ENCODE measurements at places on chromosomes 5 and 9.
A peak's percentile ranks its signal among the peaks of the same experiment; 100 is the strongest.

GRCh38 chr9:10331157-10331556, 281.6 kb downstream of the PTPRD start:
- no peak for DNase-seq

GRCh38 chr5:109584986-109585599, 104.6 kb upstream of the MAN2A1 start:
- DNase-seq, result no peak

- no peak for DNase-seq
Measured at GRCh38 chr5:102790748-102791147, 35.6 kb downstream of the PAM start.

DNA sequence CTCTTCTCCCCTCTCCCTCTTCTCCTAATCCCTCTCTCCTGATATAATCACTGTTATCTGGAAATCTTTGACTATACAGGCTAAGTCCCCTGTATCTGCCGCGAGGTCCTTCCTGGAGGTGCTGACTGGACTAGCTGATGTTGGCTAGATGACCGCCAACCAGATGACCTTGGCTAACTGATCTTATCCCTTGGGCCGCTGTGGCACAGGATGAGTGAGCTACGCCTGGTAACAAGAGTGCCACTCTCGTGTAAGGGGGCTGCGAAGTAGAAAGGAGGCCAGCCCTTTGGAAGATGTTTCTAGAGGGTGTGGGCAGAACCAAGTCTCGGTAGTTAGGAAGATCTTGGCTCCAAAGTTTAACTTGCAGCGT, 345 bp upstream of the PRRC1 start:
- no peak for DNase-seq

DNA sequence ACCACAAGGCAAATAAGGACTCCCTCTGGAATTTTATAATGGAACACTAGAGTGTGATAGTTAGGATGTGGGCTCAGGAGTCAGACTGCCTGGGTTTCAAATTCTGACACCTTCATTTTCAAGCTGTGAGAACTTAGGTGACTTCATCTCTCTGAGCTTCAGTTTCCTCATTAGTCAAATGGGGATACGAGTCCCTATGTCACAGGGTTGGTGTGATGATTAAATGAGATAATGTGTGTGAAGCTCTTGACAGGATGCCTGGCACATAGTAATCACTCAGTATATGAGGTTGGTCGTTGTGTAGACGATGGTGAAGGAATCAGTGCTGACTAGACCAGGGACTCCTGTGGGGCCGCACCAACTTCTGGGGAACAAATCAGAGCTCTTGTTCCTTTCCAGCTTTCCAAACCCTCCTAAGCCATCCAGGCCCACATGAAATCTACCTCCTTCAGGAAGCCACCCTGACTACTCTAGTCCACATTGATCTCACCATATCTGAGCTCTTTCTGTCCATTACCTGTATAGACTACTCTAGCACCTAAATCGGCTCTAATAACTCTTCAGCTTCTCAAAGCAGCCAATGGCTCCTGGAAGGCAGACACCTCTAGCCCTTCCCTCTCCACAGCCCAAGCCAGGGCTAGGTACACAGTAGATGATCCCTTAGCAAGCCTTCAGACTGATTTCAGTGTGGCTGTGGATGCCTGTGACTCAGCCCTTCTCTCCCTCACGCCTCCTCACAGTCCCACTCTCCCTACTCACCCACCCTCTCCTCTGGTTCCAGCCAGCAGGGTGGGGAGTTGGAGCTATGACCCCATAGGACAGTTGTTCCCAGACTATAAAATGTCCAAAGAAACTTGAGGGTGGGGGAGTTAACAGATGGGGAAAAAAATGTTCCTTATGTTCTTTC, 2.5 kb upstream of the TCF7 start:
- peak; percentile 61 for DNase-seq

DNA sequence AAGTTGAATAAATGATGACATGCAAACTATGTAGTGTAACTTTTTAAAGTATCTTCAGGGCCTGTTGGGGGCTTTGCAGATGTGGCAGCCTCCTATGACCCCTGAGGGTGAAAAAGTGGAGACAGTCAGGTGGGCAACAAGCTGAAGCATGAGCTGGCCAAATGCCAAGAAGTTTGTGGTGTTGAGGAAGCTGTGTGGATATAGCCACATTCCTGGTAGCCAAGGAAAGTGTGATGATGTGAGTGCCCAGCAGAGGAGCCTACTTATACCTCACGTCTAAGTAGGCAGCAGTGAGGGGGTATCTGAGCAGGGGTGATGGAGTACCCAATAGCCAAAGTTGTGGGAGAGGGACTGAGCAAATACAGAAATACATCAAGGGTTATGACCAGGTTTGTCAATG, 621.2 kb upstream of the CDH6 start:
- no peak for DNase-seq

- DNase-seq, result no peak
Measured at GRCh38 chr5:54778783-54779182, 206.6 kb downstream of the ESM1 start.

DNA sequence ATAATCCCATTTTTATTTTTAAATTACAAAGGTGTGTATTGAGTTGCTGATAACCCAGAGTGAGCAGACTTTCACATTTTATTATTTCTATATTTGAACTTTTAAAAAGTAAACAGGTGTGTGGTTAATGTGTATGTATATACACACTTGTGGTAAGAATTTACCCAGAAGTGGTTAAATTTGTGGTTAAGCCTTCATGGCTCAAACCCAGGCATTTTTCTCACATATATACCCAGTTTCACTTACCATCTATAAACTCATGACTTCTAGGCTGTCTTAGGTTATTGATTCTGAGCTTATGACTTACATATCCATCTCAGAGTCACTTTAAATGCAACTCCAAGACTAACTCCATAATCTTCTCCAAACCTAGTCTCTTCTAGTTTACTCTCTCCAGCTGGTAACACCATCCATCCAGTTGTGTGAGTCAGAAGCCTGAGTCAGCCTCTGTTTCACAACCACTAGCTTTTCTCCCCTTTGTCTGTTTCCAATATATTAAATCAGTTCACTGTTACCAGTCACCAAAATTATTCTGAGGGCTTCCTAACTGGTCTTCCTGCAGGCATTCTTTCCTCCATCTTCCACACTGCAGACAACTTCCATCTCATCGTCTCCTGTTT, 20.2 kb downstream of the ZBED3 start:
- no peak for DNase-seq

- DNase-seq, result no peak
Measured at GRCh38 chr9:130305381-130305780, 39.8 kb downstream of the HMCN2 start.

DNA sequence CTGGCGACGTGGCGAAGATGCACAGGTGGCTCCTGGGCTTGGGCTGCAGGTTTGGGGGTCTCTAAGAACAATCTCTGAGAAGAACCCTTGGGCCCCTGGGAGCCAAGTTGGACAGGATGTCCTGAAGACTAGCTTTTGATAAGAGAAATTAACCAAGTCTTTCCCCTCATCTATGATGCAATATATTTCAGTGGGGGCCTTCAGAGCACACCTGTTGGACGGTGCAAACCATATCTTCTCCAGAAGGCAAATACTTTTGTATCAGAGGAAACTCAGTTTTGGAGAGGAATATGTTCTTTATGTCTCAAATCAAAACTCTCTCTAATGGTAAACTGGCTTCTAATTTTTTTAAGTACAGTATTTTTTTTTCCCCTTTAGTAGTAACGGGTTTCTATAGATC, 28.6 kb downstream of the OTULIN start:
- no peak for DNase-seq

DNA sequence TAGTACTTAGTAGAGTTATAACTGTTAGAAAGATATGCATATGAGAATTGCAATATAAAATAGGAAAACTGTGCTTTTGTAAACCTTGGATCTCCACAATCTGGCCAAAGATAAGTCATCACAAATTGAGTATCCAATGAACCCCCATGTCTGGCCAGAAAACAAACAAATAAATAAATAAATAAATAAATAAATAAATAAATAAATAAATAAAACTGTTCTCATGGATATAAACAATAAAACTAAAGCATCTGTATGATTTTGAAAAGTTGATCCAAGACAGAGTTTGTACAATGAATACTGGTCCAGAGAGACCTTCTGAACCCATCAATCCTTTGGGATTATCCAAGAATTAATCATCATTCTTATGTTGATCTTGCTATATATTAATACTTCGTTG, 367.6 kb upstream of the CDH9 start:
- DNase-seq, result no peak

GRCh38 chr9:87500491-87501270, 3.0 kb downstream of the DAPK1 start:
- DNase-seq, result no peak

- DNase-seq, result no peak
Measured at GRCh38 chr5:62486672-62487071, 74.1 kb downstream of the IPO11 start.

- DNase-seq, result no peak
Measured at GRCh38 chr9:6676254-6676921, 30.9 kb upstream of the GLDC start.

DNA sequence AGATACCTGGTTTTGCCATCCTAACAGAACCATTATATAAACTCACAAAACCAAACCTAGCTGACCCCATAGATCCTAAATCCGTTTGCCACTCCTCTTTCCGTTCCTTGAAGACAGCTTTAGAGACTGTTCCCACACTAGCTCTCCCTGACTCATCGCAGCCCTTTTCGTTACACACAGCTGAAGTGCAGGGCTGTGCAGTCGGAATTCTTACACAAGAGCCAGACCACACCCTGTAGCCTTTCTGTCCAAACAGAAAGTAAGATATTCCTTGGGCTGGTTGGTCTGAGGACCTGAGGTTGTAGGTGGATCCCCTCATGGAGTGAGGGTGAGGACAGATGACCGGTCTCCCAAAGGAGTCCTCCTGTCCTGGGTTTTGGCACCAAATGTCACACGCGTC, 56.7 kb upstream of the NAA35 start:
- no peak for DNase-seq

DNA sequence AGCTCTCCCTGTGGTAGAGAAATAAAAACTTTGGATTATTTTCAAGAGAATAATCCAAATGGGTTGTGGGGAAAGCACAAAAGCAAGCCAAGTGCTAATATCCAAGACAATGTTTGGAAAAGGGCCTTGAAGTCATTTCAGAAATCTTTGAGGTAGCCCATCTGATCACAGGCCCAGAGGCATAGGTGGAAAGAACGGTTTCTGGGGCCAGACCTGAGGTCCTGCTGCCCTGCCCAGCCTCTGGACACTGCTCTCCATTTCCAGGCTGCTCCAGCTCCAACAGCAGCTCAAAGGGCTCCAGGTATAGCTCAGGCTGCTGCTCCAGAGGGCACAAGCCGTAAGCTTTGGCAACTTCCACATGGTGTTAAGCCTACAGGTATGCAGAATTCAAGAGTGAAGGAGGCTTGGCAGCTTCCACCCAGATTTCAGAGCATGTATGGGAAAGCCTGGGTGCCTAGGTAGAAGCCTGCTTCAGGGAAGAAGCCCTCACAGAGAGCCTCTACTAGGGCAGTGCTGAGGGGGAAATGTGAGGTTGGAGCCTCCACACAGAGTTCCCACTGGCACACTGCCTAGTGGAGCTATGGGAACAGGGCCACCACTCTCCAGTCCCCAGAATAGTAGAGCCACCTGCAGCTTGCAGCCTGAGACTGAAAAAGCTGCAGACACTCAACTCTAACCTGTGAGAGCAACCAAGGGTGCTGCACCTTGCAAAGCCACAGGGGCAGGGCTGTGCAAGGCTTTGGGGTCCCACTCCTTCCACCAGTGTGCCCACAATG, 133.1 kb downstream of the PIK3R1 start:
- DNase-seq, result no peak

DNA sequence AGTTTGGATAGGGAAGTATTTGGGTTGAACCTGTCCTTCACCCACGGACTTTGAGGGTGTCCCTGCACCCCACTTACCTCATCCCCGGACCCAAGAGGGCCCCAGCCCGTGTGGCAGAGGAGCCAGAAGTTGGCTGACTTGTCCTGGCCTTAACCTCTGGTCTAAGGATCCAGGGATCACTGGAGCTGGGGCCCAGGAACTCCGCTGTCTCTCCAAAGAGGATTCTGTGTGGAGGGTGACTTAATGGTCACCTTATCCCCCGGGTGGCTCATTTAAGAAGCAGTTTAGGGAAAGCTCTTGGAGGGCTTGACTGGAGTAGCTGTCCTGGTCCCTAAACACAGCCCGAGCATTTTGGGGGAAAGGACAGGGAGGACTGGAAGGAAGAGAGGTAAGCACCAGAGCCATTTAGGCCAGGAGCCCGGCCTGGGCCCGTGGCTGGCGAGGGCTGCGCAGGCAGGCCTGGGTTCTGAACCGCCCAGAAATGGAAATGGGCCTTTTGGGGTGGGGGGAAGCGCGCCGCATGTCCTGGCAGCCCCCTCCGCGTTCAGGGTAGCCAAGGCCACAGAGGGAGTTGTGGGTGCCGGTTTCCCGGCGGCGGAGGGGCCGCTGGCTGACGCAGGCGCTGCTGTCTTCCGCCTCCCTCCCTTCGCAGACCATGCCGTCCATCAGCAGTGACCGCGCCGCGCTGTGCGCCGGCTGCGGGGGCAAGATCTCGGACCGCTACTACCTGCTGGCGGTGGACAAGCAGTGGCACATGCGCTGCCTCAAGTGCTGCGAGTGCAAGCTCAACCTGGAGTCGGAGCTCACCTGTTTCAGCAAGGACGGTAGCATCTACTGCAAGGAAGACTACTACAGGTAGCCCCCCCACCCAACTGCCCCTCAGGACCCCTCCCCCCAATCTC, 2.0 kb downstream of the LHX2 start:
- DNase-seq, result no peak

DNA sequence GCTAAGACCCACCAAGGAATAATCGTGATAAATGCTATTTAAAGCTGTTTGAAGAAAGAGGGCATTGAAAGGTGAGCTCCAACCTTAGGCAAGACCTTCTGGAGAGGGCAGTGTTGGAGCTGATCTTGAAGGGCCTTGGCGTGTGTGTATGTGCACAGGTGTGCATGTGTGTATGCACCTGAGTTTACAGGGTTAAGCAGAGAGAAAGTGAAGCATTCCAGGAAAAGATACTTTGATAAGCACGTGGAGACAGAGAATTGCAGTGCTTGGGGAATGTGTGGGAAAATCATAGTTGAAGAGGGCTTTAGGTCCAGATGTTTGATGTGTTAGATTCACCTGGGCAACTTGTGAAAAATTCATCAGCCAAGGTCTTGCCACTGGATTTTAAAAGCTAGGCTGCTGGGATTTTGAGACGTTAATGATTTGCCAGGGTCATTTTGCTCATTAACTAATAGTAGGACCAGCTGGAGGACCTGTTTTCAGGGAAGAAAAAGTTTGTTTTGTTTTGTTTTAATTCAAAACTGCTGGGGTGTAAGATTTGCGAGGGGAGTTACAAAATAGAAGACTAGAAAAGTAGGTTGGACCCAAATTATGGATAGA, 78.3 kb upstream of the ANKRD55 start:
- DNase-seq, result no peak

GRCh38 chr9:25542319-25542718, 135.9 kb downstream of the TUSC1 start:
- no peak for DNase-seq

- no peak for DNase-seq
Measured at GRCh38 chr5:103021314-103021713, 98.6 kb downstream of the GIN1 start.

DNA sequence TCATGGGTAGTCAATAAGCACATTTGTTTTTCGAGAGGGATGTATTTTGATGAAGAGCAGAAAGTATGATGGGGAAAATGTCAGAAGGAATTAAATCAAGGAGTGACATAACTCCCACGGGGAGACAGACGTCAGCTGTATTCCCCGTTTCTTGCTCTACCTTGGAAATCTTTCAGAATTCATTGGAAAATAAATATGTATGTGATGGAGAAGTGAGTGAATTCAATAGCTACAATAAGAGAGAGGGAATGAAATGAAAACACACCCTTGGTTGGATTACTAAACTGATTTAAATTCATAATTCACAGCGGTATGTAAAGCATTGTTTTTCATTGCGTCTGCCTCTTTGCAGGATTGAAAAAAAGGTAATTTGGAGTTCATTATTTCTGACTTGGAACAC, 209.7 kb upstream of the KLF4 start:
- no peak for DNase-seq
